ENCODE measurements at places on chromosomes 7 and 10.

DNA sequence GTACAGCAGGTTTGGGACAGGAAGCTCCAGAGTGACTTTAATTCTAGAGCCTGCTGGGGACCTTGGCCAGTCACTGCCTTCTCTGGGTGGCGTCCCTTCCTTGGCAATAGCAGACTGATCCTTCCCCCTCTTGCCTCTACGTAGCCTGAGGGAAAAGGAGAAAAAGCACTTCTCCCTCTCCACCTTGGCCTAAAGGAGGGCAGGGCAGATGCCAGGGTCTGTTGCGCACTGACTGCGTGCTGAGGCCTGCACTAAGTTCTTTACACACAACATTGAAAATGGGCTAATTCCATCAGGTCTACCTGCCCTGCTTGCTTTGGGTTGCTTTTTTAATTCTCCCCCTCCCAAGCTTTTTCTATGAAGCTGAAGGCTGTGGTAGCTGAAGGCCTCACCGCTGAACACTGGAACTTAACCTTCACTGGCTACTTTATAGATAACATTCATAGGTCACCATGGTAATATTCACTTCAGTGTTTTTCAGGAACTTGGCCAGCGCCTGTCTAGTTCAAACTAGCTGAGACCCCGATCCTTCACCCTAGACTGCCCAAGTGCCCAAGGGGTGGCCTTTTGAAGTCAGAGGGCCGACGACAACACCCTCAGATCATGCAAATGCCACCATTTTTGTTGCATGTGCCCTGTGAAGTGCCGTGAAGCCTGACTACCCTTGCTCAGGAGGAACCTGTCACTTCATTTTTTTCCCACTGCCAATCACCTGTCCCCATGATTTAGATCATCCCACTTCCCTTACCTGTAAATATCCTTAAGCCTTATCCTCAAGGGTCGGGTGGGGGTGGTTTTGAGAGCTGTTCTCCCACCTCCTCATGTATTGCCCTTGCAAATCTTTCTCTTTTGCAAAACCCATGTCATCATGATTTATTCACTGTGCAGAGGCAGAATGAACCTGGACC is 28.7 kb downstream of the PRF1 start:
- DNase-seq: no peak

- DNase-seq: no peak
Measured at GRCh38 chr10:98485959-98486358, 39.2 kb upstream of the HPS1 start.

DNA sequence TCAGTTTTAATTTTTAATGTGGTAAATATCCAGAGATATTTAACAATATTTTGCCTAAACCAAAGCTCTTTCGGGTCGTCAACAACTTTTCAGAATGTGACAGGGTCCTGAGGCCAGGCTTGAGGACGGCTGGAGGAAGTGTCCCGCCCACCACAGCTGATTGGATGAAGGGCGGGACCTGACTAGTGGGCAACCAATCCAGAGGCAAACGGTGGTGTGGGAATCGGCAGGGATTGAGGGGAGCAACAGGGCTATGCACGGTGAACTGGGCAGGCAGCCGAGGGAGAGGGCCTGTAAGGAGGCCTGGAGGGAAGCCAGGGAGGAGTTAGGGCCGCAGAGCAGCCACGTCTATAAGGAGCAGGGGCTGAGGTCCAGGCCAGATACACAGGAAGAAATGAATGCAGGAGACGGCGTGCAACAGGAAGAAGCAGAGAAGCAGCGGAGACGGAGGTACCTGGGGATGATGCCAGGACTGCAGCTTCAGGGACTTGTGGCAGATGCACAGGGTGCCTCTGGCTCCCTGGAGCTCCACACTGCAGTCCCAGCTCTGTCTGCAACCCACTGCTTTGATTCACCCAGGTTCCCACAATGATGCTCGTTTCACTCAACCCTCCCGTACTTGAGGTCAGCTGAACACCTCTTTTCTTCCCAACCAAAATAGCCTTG is 46.1 kb upstream of the ZMIZ1 start:
- DNase-seq: no peak

DNA sequence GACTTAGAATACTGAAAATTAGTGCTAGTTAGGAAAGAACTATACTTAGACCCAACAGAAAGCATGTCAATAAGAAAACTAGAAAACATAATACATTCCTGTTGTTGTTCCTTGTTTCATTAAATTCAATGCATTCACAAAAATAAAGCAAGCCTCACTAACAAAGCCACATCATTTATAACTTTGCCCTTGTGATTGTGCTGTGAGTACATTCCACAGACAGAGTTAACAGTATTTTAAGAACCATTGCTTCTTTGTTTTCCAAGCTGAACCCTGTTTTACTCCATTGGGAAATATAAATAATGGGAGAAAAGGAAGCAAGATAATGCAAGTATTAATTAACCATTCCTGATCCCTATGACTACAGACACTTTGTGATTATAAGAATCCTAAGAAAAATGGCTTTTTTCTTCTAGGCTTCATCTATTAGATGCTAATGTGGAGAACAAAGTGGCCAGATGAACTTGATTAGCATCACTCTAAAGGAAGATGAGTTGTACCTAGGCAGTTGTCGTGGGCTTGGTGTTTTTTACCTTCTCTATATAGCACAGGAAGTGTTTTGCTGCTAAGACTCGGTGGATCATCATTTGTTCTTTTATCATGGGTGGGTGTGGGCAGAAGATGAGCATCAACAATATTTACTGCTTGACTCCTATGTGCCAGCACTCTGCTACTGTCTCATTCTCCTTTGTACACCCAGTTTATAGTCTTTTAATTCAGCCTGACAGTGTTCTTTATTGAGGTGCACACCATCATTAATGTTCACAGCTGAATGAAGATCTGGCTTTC is 34.2 kb upstream of the ZNRF2 start:
- DNase-seq: no peak

- no peak for DNase-seq
Measured at GRCh38 chr7:92647011-92647625, 56.9 kb upstream of the FAM133B start.

DNA sequence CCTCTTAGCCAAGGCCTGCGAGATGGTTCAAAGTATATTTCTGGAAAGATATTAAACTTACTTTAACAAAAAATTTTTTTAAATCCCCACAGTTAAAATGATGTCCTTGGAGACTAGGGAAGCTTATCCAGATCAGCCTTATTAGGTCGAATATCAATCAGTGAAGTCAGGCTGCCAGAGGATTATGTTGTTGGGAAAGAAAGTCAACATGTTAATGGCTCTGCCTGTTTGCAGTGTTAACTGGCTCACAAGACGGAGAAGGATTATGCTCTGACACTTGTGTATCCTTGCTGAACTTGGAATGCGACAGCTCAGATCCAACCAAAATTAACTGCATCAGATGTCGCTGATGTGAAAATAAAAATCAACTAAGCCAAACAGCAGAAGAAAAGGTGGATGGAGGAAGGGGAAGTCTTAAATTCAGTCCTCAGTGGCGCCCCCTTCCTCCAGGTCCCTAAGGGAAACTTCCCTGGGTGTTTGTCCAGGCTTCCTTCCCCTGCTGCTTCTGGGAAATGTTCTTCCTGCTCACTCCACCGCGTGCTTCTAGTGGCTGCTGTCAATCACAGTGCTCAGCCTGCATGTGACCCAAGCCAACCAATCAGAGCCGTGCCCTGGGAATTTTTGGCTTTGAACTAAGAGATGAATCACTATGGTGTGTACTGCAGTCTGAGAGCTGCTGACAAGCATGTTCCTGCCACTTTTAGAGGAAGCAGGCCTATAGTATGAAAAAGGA is 690.4 kb upstream of the NRP1 start:
- DNase-seq: no peak

Data from prostate gland (tissue), 2 donors.